NCI-H2081 (cell line): ENCODE measurements at places on chromosomes 4 and X.

GRCh38 chr4:99841129-99841528, 24.5 kb downstream of the DAPP1 start:
- DNase-seq = no peak

DNA sequence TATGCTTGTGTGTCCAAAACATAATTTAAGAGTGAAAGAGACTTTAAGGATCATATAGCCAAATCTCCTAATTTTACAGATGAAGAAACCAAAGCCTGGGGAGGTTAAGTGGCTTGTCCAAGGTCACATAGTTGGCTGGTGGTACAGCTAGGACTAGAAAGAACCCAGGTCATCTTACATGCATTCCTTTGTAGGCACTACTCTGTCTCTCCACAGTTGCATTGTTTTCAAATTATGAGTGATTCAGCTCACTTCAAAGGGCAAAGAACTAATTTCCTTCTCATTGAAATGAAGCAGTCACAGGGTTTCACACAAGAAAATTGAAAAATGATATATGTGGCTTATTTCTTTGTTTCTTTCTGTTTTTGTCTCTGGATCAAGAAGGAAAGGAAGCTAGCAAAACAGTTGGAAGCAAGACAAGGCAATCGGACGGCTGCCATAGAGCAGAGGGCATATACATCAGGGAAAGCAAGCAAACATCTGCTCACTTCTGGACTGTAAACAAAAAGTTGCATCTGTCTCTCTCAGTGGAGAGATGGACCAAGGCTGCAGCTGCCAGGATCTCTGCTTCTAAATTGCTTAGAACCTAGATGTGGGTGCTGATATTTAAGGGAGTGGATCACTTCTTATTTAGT, 107.5 kb upstream of the AMOT start:
- no peak for DNase-seq

DNA sequence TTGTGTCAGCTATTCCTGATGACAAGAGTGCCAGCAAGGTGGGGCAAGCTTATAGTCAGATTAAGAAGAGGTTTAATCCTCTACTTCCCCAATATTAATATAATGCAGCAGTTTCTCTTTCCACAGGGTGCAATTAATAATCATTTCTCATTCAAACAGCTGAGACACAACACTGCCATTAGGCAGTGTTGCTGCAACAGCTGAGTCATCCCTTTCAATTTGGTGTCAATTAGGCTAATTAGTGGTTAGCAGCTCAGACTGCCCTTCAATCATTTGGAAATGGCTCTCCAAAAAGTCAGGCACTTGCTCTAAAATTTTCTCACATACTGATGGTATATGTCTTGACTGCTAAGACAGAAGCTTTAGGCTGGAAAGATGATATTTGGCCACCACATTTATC, 265.7 kb upstream of the FAM241A start:
- DNase-seq = peak; percentile 16

- no peak for DNase-seq
Measured at GRCh38 chrX:97876697-97877407, 993.1 kb downstream of the RPA4 start.

- DNase-seq = no peak
Measured at GRCh38 chr4:151460434-151460833, 51.5 kb downstream of the FHIP1A start.

DNA sequence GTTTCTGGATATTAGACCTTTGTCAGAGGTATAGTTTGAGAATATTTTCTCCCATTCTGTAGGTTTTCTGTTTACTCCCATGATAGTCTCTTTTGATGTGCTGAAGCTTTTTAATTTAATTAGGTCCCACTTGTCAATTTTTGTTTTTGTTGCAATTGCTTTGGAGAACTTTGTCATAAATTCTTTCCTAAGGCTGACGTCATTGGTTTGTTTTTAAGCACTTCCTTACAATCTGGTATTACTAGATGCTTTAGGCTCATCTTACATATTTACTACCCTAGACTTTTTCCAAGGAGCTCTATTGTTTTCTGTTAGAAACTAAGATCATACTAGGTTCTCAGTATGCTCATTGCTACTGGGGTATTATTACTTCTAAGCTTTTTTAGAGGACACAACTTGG, 806.3 kb downstream of the PDHA2 start:
- no peak for DNase-seq

DNA sequence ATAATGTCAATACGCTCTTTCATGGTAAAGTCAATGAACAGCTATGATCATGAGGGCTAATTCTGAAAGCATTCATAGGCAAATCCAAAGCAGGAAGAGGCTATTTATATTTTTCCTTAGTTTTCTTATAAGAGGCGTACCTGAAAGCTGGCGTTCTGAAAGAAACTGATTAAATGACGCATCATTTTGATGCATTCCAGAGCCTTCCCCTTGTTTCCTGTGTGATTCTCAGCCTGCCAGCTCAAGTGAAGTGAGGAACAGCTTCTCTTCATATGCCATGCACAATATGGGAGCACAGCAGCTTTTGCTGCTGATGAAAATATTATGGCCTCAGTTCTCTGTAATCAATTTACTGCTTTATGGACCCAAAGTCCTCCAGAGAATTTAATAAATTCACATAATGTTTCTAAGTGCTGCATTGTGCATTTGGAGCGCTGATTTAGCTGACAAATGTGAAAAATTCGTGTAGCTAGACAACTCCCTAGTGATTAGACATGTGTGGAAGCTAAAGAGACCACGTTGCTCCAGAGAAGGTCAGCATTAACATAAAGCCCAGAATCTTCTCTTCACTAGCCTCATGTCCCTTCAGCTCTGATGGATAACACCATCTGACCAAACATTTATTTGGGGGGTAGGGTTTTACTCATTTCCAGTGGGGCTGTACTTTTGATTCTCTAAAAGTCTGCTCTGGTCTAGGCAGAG, 110.8 kb downstream of the GPAT3 start:
- DNase-seq = no peak

DNA sequence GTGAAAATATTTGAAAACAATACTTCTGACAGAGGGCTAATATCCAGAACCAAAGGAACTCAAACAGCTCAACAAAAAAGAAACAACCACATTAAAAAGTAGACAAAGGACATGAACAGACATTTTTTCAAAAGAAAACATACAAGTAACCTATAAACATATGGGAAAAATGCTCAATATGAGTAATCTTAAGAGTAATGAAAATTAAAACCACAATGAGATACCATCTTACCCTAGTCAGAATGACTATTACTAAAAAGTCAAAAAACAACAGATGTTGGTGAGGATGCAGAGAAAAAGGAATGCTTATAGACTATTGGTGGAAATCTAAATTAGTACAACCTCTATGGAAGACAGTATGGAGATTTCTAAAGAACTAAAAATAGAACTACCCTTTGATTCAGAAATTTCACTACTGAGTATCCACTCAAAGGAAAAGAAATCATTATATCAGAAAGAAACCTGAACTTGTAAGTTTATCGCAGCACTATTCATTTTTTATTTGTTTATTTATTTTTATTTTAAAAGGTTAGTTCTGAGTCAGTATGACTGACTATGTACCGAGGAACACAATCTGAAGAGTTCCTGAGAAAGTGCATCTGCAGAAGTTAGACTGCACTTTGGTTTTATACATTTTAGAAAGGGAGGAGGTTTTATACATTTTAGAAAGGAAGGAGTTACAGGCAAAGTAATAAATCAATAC, 231.3 kb downstream of the INPP4B start:
- no peak for DNase-seq

- DNase-seq = no peak
Measured at GRCh38 chrX:34404386-34405070, 252.6 kb downstream of the TMEM47 start.

- DNase-seq = peak; percentile 56
Measured at GRCh38 chr4:127622921-127623796, 9.6 kb upstream of the INTU start.

DNA sequence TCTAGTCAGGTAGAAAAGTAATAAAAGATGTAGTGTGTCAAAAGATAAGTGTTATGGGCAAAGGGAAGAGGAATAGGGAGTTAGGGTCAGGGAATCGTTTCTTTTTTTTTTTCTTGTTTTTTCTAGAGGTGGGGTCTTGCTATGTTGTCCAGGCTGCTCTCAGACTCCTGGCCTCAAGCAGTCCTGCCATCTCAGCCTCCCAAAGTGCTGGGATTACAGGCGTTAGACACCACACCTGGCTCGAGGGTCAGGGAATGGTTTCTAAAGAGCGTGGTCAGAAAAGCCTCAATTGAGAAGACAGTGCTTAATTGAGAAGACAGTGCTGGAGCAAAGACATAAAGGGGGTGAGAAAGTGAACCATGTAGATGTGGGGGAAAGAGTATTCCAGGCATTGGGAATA, 19.1 kb downstream of the SMARCAD1 start:
- DNase-seq = no peak

DNA sequence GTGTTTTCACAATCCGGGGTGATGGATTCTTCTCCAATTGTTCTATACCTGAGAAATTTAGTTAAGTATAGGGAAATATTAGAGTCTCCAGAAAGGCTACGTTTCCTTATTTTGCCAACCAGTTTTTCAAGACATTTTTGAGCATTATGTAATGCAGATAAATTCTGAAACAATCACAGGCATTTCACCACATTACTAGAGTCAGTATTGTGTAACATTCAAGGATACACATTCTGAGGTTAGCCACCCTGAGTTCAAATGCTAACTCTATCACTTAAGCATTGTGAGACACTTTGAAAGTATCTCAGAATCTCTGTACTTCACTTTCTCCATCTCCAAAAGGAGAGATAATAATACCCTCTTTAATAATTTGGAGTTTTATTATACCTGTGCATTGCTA, 10.6 kb downstream of the SULT1B1 start:
- no peak for DNase-seq

DNA sequence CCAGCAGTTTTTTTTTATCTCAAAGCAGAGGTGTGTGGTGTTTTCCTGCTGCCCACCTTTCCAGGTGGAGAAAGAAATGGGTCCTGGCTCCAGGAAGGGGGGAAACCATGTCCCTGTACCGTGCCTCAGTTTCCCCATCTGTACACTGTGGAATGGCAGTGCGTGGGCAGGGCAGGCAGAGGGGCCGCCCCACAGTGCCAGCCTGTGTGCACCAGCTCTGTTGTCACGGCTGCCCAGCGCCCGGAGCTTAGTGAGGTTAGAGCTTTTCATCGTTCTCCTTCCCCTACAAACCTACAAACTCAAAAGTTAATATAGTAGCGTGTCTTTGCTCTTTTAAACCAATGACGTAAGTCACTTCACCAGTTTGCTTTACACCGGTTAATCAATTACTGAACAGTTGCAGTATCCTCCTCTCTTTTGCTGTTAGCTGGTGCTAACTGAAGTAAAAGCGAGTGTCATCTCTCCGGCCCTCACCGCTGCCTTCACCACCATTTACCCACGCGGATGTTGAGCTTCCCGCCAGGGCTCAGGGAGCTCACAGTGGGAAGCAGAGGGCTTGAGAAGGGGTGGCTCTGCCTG, 114.8 kb upstream of the ADRA2C start:
- DNase-seq = no peak

- DNase-seq = no peak
Measured at GRCh38 chrX:16838202-16839066, 31.7 kb downstream of the RBBP7 start.

GRCh38 chrX:79369871-79370270, 2.7 kb upstream of the ITM2A start:
- no peak for DNase-seq

DNA sequence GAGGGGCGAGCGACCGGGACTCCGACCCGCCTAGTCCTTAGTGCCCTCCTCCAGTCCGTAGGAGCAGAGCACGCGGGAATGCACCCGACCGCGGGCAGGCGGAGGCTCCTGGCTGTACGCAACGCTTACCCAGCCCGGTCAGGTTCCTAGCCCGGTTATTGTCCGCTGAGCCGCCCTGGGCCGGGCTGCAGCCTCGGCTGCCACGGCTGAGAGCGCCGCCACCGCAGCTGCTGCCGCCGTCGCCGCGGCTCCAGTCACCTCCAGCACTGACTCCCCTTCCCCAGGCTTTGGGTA, at the start of gene AMER1:
TSS of gene AMER1 (minus strand) at position 268 of the 294 bp plus-strand sequence. CDS start 12,422 bp downstream, outside the sequence.
- DNase-seq = no peak

- peak; percentile 18 for DNase-seq
Measured at GRCh38 chr4:80540349-80540748, 204.8 kb downstream of the CFAP299 start.

DNA sequence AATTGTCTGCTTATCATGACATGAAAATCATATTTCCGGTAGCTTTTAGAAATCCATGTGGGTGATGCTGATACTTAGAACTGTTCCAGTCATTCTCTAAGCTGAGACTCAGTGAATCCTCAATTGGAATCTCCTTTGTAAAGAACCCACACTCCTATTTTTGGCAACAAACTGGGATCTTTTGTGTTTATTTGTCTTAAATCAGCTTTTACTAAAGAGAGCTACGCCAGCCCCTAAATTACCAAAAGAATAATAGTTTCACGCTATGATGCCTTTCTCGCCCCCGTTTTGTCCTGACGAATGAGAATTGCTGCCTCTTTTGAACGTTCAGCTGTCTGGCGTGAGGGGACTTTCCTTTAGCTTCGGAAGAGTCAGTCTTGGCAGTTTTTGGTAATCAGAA, 195.9 kb downstream of the SHOX start:
- no peak for DNase-seq

- no peak for DNase-seq
Measured at GRCh38 chr4:184817494-184818215, 8.1 kb downstream of the ACSL1 start.

DNA sequence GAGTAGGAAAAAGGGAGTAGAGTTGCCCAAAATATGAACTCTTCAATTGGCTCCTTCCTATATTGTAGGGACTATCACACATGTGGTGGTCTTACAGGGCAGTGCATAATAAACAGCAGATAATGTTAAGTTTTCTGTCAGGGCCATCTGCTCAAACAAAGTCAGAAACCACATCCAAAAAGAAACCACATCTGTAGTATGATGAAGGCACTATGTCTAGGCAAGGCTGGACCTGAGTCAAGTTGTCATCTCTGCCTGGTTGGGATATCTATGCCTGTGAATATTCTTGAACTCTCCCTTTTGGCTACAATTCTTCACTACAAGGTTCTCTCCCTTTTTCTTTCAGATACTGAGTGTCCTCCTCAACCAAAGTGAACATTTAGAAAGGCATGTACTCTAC, 109.4 kb upstream of the C1GALT1C1 start:
- no peak for DNase-seq
